ENCODE measurements at places on chromosomes 16 and 17.
A peak's percentile ranks its signal among the peaks of the same experiment; 100 is the strongest.

GRCh38 chr17:17089796-17090641 is 47.8 kb downstream of the MPRIP start:
- DNase-seq: no peak

GRCh38 chr17:9331279-9332131 is 244.1 kb downstream of the STX8 start:
- DNase-seq: no peak

GRCh38 chr16:70767377-70768202 is 33.4 kb downstream of the VAC14 start:
- no peak for DNase-seq

DNA sequence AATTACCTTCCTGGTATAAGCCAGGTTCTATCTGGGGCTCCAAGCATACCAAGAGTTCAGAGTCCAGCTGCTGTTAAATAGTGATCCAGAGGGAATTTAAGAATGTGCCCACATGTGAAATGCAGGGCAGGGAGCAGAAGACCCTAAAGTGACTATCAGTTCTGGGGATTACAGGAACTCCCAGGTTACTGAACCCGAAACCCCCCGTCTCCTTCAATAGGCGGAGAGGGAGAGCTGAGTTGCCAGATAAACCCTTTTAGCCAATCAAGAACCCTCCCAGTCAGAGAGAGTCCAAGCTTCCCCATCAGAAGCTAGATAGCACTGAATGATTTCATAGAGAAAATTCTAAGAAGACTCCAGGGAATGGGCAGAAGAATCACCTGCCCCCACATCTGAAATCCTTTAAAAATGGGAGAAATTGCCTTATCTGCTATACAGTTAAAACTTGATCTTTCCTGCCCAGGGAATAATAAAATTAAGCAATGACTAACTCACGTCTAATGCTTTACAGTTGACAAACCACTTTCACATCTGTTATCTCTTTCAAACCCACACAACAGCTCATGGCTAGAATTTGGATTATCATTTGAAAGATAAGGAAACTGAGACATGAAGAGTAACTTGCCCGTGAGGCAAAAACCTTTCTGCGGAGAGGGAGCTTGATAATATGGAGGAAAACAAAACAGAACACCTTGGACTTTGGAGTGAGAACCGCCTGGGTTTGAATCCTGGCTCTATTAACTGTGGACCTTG is 10.2 kb downstream of the NOG start:
- DNase-seq: no peak

DNA sequence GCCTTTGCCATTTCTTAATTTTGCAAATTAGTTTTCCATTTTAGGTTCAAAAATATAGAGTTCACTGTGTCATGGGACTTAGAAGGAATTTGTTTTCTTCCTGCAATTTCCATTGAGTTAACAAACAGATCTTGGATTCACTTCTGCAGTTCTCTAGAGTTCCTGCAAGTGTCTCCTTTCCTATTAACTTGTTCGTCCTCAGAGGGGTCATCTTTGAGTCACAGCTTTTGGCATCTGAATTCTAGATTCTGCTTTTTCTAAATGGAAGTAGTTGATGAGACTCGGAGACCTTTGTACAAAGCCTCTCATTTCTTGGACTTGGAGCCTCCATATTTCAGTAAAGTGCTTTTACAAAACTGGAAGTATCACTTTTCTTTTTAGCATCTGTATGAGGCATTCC is 323.3 kb downstream of the BCAS3 start:
- DNase-seq: peak; percentile 53

GRCh38 chr17:77507111-77507885 is 366.5 kb downstream of the SEC14L1 start:
- DNase-seq: no peak

- no peak for DNase-seq
Measured at GRCh38 chr17:19943026-19943425, 34.6 kb downstream of the AKAP10 start.

GRCh38 chr17:43359469-43360110 is 39.2 kb upstream of the ARL4D start:
- no peak for DNase-seq

DNA sequence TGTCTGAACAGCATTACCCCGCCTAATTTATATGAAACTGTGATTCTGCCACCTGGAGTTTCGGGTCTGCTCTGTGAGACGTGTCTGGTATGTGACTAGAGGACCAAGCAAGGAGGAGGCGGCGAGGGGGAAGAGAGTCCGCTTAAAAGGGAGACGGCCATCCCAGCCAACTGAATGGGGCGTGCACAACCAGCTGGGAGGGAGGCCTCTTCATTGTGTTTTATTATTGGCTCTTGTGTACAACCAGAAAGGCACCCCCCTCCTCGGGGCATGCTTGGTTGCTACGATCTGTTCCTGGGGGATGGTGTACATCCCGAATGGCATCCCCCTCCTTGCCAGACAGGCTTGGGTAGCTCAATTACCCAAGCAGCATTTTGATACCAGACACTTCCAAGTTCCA is 384.5 kb upstream of the SALL1 start:
- DNase-seq: no peak

GRCh38 chr16:49461517-49461951 is 87.9 kb downstream of the C16orf78 start:
- no peak for DNase-seq

DNA sequence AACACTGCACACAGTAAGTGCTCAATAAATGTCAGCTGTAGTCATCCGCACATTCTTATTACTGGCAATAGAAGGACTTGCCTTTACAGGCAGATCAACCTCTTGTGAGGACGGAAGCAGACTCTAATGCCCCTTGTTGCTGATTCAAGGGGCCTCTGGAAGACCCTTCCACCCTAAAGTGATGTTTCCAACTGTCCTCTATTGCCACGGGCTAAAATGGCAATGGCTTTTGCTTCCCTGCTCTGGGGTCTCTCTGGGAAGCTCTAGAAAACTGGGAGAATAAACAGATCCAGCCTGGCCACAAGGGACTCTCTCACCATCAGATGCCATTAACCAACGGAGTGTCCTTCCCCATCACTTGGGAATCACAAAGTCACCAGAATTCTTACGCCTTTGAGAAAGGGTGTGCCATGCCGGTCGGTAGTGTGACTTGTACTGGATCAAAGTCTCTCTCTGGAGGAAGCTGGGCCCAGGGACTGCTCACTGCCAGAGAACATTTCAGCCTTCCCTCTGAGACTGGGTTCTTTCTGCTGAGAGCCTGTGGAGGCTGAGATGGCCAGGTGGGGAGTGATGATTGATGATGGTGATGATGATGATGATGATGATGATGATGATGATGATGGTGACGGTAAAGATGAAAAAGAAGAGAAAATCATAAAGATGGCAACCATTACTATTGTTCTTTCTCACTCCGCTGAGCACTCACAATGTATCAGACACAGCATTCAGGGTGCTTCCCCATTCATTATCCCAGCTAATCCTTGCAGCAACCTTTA is 146.8 kb downstream of the CYLD start:
- no peak for DNase-seq

- DNase-seq: no peak
Measured at GRCh38 chr17:36055921-36056520, 8.1 kb upstream of the CCL18 start.

DNA sequence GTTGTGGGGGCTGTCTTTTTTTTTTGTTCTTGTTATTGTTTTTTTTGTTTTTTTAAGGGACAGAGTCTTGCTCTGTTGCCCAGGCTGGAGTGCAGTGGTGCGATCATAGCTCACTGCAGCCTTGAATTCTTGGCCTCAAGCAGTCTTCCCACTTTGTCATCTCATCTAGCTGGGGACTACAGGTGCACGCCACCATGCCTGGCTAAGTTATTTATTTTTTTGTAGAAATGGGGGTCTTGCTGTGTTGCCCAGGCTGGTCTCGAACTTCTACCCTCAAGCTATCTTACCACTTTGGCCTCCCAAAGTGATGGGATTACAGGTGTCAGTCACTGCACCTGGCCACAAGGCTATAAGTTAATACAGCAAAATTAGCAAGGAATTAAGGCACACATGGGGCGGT is 101.7 kb downstream of the ABCC1 start:
- DNase-seq: no peak

- no peak for DNase-seq
Measured at GRCh38 chr16:13029786-13030185, 128.4 kb downstream of the SHISA9 start.
